Stimulated activated CD8-positive, alpha-beta memory T cell treated with anti-CD3 and anti-CD28 coated beads, Interleukin-12 subunit alpha, Interleukin-12 subunit beta, amount 100 ng/mL, for 4 hours (primary cell): ENCODE measurements at places on chromosomes 3 and 15.

DNA sequence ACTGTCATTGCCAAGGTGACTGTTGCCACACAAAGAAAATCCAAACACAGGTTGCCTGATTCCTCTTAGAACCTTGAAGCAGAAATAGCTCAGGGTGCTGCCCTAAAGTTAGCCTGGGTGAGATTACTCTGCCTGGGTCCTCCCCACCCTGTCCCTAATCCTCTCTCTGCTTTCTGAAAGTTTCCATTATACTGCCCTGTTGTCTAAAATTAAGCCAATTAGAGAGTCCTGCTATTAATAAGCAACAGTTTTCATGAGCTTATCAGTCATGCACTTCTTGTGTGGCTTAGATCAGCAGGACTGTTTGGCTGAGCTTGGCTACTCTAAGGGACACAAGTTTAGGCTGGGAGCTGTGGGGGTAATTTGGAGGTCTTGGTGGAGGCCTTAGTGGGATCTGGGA is 334.7 kb upstream of the LRRFIP2 start:
- DNase-seq: no peak

- DNase-seq: no peak
Observed at GRCh38 chr3:192307631-192308030, 419.7 kb downstream of the FGF12 start.

DNA sequence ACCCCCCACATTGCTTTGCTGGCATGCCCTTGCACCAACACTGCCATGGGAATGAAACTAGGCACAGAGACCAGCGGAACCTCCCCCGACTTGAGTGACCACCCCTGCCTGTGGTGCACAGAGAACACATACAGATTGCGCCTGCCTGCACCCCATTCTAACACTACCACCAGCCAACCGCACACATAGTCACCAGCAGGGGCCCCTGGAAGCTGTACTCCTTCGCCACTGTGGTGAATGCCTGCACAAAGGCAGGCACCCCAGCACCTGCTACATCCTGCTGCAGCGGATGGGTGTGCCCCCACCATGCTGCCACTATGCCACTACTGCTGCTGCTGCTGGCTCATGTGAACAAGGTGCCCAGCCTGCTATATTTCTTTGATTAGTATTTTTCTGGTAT is 27.4 kb upstream of the DNAAF4 start:
- no peak for DNase-seq

- no peak for DNase-seq
Observed at GRCh38 chr15:48475600-48476395, 144.6 kb downstream of the DUT start.

DNA sequence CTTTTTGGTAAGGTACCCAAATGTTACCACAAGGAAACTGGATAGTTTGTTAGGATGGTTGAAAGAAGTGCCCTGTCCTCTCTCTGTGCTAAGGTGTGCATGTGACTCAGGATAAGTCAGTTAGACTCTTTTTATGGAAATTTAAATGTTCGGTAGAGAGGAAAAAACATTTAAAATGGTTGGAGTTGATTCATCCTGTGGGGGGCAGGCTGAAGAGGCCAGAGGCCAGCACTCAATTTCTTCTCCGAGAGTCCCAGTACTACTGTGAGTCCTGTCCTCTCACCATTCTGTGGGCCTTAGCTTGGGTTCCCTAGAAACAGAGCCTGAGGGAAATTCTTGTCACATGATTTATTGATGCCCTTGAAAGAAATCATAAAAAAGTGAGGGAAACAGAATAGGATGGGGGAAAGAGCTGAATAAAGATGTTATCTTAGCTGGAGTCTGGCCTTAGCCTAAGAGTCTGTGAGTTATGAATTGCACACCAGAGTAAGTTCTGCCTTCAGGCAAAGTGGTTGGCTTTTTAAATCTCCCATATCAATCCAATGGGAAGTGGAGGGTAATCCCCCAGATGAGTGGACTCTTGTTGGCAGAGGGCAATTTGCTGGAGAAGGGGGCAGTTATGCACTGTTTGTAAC is 106.5 kb upstream of the GALNT15 start:
- no peak for DNase-seq

- DNase-seq: no peak
Observed at GRCh38 chr3:194879126-194879877, 193.6 kb downstream of the FAM43A start.

GRCh38 chr3:119588112-119588511 is 8.8 kb downstream of the ADPRH start:
- no peak for DNase-seq

- no peak for DNase-seq
Observed at GRCh38 chr15:57485869-57486268, 105.8 kb upstream of the MYZAP start.

DNA sequence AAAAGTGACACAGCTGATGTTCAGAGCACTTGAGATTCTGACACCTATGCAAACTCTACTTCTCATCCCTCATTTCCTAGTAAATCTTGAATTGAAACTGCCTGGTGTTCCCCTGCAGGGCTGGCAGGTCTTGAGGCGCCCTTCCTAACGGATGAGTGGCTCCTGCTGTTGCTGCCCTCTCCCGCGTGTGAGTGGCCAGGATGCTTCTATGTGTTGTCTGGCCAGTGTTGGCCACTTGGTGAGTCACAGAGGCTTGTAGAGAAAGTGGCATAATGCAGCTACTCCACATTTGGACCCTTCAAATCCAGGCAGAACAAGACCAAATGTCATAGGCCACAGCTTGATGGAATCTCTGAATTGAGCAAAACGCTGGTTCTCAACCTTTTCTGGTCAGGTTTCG is 63.6 kb downstream of the MOBP start:
- DNase-seq: no peak

DNA sequence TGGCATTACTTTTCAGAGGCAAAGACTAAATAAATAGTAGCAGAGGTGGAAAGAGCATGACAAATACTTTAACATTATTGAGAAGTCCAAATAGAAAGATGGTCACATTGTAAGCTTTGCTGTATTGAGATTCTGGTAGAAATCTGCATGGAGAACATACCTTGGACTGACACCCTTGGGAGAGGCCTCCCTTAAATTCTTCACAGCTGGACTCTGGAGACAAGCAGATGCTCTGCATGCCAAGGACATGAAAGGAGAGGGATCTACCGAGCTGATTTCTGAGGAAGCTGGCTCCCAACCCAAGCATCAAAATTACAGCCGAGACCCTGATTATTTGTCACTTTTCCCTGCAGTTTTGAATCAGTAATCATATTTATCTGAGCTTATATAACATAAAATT is 212.5 kb upstream of the COL8A1 start:
- DNase-seq: no peak

DNA sequence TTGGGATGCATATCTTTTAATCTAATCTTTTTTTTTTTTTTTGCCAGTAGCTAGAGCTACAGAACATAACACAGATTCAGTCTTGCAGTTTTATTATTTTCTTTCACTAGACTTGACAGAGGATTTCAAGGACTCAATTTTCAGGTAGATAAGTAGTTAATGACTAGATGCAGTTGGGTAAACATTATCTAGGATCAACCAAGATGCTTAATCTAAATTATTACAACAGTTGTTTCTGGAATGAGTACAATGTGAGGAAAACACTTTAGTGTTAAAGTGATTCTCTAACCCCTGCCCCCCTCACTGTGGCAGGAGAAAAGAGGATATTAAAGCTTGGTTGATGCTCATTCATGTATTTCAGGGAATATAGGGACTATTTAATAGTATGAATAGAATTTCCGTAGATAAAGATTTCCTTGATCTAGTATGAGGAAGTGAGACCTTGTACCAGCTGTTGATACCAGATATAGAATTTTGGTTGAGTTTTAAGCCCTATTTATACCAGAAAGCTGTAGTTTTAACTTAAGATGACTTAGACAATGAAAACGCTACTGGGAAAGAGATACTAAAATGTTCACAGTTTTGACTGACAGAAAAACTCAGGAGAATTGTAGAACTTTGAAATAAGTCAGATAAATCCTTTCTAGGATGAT is 389.0 kb upstream of the C2CD4B start:
- no peak for DNase-seq

DNA sequence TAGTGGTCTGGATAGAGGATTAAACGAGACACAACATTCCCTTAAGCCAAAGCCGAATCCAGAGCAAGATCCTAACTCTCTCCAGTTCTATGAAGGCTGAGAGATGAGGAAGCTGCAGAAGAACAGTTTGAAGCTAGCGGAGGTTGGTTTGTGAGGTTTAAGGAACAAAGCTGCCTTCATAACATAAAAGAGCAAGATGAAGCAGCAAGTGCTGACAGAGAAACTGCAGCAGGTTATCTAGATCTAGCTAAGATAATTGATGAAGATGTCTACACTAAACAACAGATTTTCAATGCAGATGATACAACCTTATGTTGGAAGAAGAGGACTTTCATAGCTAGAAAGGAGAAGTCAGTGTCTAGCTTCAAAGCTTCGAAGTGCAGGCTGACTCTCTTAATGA is 14.8 kb upstream of the GASK1A start:
- DNase-seq: no peak

- no peak for DNase-seq
Observed at GRCh38 chr15:42139596-42139995, 16.8 kb downstream of the PLA2G4F start.
